ENCODE measurements at places on chromosomes 13 and 19. TPM values are rescaled to one million over a fixed set of nuclear protein-coding genes. Genes with fewer than 3 reads are reported as not detected.

GRCh38 chr13:97715763-97716162 lies 237.7 kb upstream of the IPO5 start:
- no peak for DNase-seq
- H3K27me3 ChIP-seq = no peaks in the 10 kb centered on the region
- H3K4me3 ChIP-seq = no peak overlapping the region
- H3K4me1 ChIP-seq = no peaks in the 10 kb centered on the region

Gene EMP3
- 6.5 TPM for total RNA-seq

Gene IGFL3
- not detected for total RNA-seq

GRCh38 chr19:48158210-48158790 lies 11.8 kb downstream of the LIG1 start:
- no peak for DNase-seq
- H3K27me3 ChIP-seq = peaks cover 2% of the 10 kb centered on the region
- no peaks in the 10 kb centered on the region for H3K4me1 ChIP-seq
- H3K36me3 ChIP-seq = no peaks in the 10 kb centered on the region
- H3K4me3 ChIP-seq = no peak overlapping the region
- H3K27ac ChIP-seq = no peak overlapping the region

DNA sequence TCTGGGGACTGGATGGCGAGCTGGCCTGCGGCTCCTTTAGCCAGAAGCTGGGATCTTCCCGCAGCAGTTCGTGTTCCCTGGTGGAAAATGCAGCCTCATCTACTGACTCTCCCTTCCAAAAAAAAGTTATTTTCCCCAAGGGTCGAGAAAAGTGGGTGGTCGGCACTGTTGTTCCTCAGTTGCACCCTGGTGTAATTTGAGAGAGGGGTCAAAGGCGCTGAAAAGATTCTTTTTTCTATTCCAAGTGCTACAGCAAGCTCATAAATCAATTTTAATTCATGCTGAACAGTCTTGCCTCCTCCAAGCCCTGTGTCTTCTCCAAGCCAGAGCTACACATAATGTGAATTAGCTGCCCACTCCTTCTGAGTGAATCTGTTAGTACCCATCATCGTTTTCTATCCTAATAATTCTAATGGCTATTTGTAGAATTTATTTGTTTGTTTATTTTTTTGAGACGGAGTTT lies 774 bp downstream of the SLC25A15 start:
- H3K27me3 ChIP-seq = peaks cover 2% of the 10 kb centered on the region
- peak overlapping the region; percentile 85 for H3K4me3 ChIP-seq
- no peak for DNase-seq
- no peaks in the 10 kb centered on the region for H3K4me1 ChIP-seq
- H3K36me3 ChIP-seq = no peaks in the 10 kb centered on the region

DNA sequence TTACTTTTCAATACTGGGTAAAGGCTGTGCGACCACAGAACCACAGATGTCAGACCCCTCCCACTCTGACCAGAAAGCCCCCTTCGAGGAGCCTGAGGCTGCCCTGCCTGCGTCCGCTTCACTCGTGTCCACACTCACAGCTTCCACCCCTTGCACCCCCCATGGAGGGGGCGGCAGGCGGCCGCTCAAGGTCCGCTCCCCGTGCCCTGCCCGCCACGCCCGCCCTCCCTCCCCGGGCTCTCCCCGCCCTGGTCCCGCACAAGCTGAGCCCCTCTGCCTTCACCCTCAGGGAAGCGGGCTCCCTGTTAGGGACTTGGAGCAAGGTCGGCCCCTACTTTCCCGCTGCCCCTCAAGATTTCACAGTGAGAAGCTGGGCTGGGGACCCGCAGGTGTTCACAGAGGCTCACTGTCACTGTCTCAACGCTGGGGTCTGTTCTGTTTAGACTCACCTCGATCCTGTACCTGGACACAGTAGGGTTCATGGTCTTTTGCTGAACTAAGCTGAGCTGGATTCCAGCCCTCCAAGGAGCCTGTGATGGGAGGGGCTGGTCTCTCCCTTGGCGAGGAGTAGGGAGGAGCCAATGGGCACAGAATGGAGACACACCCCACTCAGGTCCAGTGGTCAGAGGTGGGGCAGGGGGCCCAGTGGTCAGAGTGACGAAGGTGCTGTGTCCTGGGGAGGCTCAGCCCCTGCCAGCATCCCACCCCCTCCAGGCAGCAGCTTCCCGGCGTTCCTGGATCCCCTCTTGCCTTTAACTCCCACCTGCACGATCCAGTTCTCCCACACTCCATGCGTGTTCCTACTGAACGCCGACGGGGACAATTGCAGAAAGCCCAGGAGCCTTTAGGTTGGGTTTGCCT lies 69.5 kb downstream of the SPACA7 start:
- H3K36me3 ChIP-seq = no peaks in the 10 kb centered on the region
- H3K4me3 ChIP-seq = no peak overlapping the region
- no peak for DNase-seq
- peaks cover 15% of the 10 kb centered on the region for H3K4me1 ChIP-seq
- no peak overlapping the region for H3K27ac ChIP-seq
- peaks cover 10% of the 10 kb centered on the region for H3K27me3 ChIP-seq

DNA sequence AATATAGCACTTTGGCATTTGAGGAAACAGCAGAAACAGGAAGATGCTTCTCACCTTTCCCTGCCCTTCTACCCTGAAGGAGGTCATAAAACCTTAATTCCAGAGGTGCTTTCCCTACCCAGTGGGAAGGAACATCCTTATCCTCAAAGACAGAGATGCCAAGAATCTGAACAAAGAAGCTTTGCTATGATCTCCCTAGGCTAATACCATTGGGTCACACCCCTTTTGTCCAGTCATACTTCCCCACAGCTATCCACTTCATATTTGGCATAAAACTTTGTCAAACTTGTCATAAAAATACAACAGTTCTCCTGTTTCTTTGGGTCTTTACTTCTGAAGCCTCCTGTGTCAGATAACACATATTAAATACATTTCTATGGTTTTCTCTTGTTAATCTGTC lies 21.7 kb upstream of the RXFP2 start:
- no peaks in the 10 kb centered on the region for H3K4me1 ChIP-seq
- no peak overlapping the region for H3K27ac ChIP-seq
- no peak for DNase-seq
- H3K27me3 ChIP-seq = no peaks in the 10 kb centered on the region

Gene SPRYD7
- 8.3 TPM for total RNA-seq

DNA sequence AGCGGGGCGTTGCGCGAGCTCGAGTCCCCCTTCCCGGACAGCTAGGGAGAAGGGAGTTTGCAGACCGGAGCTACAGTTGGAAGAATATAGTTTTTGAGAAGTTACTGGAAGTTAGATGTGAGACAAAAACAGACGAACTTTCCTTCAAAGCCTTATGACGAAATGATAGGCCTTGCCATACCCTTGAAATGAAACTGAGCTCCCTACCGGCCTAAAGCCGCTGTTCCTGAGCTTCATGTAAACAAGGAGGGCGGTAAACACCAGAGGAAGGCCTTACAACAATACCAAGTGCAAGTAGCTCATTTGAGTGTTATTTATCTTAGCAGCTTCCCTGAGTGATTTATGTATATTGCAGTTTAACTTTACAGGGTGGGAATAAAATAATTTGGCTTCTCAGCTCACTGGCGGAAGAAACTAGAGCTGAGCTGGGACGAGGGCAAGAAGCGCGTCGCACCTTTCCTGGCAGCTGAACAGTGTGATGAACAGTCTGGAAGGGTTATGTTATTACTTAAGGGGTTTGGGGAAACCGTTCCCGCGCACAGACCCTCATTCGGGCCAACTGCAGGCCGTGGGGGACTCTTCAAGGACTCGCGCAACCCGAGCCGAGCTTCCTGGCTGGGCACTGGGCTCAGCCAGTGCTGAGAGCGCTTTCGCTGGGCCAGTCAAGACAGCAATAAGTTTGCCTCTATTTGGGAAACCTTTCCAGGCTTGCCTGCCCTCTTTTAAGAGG lies 111.2 kb downstream of the KCNRG start:
- peak overlapping the region; percentile 86 for H3K27ac ChIP-seq
- H3K27me3 ChIP-seq = peaks cover 22% of the 10 kb centered on the region
- peak overlapping the region; percentile 90 for H3K4me3 ChIP-seq

Measured in glutamatergic neuron (in vitro differentiated cells).